ENCODE measurements at places on chromosomes 3 and 15. TPM values are rescaled to one million over a fixed set of nuclear protein-coding genes. Genes with fewer than 3 reads are reported as not detected.

- H3K4me3 ChIP-seq, result no peak overlapping the region
- no peak overlapping the region for H3K27ac ChIP-seq
- H3K4me1 ChIP-seq, result no peaks in the 10 kb centered on the region
- H3K27me3 ChIP-seq, result no peaks in the 10 kb centered on the region
- no peak for DNase-seq
Observed at GRCh38 chr3:99579965-99580364, 58.4 kb upstream of the COL8A1 start.

GRCh38 chr3:38595393-38595792, 54.1 kb downstream of the SCN5A start:
- no peaks in the 10 kb centered on the region for H3K27me3 ChIP-seq
- H3K36me3 ChIP-seq, result no peaks in the 10 kb centered on the region
- H3K27ac ChIP-seq, result no peak overlapping the region

DNA sequence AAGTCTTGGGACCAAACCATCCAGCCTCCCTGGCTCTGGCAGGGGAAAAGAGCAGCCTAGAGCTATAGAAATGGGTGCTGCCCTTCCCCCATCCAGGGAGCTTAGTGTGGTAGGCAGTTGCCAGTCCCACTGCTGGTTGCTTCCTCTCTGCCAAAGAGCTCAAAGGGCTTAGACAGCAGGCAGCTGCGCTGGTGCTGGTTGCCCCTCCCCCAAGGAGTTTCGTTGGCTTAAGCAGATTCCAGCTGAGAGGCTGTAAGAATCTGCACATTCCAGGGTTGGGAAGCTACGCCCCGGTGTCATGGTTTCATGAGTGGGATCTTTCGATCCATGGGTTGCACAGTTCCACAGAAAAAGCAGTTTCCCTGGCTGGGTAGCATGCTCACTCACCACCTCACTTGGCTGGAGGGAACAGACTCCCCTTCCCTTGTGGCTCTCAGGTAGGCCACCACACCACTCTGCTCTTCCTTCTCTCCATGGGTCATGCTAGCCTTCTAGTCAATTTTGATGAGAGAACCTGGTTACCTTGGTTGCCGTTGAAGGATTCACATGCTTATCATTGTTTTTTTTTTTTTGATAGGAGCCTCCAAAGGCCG, 195.1 kb downstream of the EPHA6 start:
- H3K36me3 ChIP-seq, result no peaks in the 10 kb centered on the region
- DNase-seq, result no peak
- H3K4me1 ChIP-seq, result no peaks in the 10 kb centered on the region
- no peaks in the 10 kb centered on the region for H3K27me3 ChIP-seq

DNA sequence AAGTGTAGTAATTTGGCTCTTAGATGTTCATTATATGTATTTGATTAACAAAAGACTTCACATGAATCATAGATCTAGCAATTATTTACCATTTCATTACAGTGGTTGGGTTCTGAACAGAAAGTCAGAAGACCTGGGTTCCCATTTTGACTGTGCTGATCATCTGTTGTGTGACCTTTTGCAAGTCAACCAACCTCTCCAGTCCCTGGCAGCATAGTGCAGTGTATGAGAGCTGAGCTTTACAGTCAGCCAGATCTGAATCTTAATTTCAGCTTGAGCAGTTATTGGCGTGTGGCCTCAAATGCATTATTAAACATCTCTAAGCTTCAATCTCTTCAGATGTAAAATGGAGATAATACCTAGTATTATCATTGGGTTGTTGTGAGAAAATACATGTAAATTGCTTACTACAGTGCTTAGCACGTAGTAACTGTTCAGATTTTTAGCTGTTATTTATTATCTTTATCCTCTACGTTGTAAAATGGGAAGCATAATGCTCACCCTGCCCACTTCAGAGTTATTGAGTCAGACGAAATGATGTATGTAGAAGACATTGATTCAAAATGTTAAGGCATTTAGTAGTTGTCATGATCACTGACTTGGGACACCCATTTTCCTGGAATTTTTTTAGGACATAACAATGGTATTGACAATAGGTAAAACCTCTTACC, 104.0 kb downstream of the KLHL25 start:
- no peaks in the 10 kb centered on the region for H3K27me3 ChIP-seq
- H3K4me1 ChIP-seq, result peaks cover 6% of the 10 kb centered on the region
- H3K36me3 ChIP-seq, result peaks cover 5% of the 10 kb centered on the region
- H3K27ac ChIP-seq, result no peak overlapping the region
- no peak overlapping the region for H3K4me3 ChIP-seq

DNA sequence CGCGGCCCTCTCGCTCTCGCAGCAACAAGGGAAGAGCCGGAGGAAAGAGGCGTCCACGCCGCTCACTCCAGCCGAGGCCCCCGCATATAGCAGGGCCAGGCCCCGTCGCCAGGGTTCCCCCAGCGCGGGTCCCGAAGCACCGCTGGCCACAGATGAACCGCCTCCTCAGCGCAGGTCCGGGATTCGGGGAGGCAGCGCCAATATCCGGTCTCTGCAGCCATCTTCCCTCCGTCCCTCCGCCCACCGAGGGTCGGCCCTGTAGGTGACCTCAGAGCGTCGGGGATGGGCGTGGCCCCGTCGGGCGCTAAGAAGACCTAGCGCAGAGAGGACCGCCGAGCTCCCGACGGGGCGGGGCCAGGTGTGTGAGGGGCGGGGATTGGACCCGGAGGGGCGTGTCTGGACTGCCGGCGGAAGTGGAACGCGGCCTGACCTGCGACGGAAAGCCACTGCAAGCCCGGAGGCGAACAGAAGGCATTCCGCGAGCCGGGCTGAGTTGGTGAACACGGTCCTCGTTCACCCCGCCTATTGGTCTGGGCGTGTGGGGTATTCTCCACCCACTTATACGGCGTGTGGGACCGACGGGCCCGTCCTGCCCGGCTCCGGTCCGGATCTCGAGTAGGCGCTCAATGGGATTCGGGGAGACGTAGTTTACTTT, 26.8 kb upstream of the MTHFS start:
- peaks cover 16% of the 10 kb centered on the region for H3K4me1 ChIP-seq
- peak; percentile 96 for DNase-seq
- H3K4me3 ChIP-seq, result peak overlapping the region; percentile 92
- H3K27ac ChIP-seq, result peak overlapping the region; percentile 95

Gene SLC9A9
- total RNA-seq, result 22.0 TPM
